ENCODE measurements at places on chromosomes 1 and 21. TPM values are rescaled to one million over a fixed set of nuclear protein-coding genes. Genes with fewer than 3 reads are reported as not detected.

GRCh38 chr1:107649023-107649422 is 316.0 kb downstream of the VAV3 start:
- H3K27ac ChIP-seq: no peak overlapping the region
- H3K36me3 ChIP-seq: no peaks in the 10 kb centered on the region
- no peaks in the 10 kb centered on the region for H3K27me3 ChIP-seq
- H3K4me1 ChIP-seq: no peaks in the 10 kb centered on the region
- no peak overlapping the region for H3K4me3 ChIP-seq

DNA sequence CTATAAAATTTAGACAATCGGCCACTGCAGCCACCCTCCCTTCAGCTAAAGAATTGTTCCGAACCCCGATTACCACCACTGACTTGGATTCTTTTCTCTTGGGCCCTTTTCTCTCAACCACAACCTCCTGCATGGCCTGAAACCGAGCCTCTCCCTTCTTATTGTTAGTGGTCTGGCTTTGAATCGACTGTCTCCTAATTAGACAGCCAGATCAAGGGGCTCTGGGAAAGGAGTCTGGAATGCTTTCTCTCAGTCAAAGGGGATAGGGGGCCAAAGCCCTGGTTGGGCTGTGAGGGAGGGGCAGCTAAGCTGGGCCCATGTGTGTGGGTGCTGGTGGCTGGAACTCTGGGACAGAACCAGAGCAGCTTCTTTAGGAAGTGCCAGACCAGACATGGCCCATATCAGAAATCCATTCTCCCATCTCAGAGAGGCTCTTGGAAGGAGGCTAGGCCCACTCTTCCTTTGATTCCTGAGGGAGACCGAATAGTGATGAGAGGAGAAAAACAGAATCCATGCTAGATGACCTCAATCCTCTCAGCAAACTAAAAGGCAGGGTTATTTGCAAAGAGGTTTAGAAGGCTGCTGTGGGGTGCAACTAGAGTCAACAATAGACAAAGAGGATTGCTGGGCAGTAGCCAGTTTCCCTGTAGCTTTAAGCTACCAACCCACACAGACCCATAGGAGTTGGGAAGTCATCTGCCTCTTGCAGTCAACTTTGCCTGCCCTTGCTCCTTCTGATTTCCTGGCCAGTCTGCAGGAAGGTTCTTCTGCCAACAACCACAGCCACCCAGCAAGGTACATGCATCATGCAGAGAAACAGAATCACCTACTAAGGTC is 117.6 kb downstream of the AK5 start:
- peaks cover 6% of the 10 kb centered on the region for H3K27me3 ChIP-seq
- no peaks in the 10 kb centered on the region for H3K36me3 ChIP-seq
- H3K27ac ChIP-seq: no peak overlapping the region
- no peak overlapping the region for H3K4me3 ChIP-seq

Gene XCL1
- total RNA-seq: 1.2 TPM

- H3K4me3 ChIP-seq: no peak overlapping the region
- DNase-seq: no peak
- H3K36me3 ChIP-seq: peaks cover 19% of the 10 kb centered on the region
- peaks cover 47% of the 10 kb centered on the region for H3K4me1 ChIP-seq
- no peaks in the 10 kb centered on the region for H3K27me3 ChIP-seq
Measured at GRCh38 chr1:223820971-223821370, 24.8 kb downstream of the TP53BP2 start.

Gene SLC9C2
- 1.4 TPM for total RNA-seq

GRCh38 chr1:43460988-43461693 is 7.4 kb upstream of the HYI start:
- no peaks in the 10 kb centered on the region for H3K27me3 ChIP-seq
- no peak for DNase-seq
- H3K27ac ChIP-seq: no peak overlapping the region

GRCh38 chr1:90580176-90580575 is 136.9 kb downstream of the BARHL2 start:
- DNase-seq: no peak
- no peak overlapping the region for H3K27ac ChIP-seq
- no peak overlapping the region for H3K4me3 ChIP-seq

GRCh38 chr1:19452221-19452663 is 33.1 kb downstream of the CAPZB start:
- no peaks in the 10 kb centered on the region for H3K36me3 ChIP-seq
- H3K27ac ChIP-seq: peak overlapping the region; percentile 44
- H3K4me1 ChIP-seq: peaks cover 99% of the 10 kb centered on the region

DNA sequence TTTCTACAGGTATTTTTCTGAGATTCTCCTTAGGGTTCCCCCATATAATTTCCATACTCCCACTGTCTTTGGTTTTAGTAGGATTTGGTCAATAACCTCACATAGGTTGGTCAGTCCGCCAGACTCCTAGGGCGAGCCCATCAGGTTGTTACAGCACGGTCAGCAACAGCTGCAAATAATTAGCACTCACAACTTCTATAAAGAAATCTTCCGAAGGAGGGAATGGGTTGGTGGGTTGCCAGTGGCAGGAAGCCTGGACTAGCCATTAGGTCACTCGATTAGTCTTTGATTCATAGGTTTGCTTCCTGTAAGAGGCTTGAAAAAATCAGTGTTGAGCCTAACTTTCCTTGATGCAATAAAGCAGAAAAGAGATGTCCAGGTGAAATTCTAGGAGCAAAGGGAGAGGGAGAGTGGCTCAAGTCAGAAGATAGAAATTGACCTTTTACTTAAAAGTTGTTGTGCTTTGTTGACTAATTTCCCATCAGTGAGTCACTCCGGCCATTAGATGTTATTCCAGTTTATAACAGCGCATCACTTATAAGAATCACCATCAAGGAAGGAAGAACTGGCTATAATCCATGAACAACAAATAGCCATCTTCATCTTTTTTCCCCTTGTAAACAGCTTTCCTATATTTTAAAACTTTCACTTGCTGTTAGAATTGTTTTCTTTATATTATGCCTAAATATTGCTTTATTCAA is 88.3 kb downstream of the TPR start:
- no peak overlapping the region for H3K4me3 ChIP-seq
- H3K36me3 ChIP-seq: no peaks in the 10 kb centered on the region
- H3K27me3 ChIP-seq: no peaks in the 10 kb centered on the region
- no peaks in the 10 kb centered on the region for H3K4me1 ChIP-seq
- no peak overlapping the region for H3K27ac ChIP-seq

Gene KMO
- total RNA-seq: 23.0 TPM

DNA sequence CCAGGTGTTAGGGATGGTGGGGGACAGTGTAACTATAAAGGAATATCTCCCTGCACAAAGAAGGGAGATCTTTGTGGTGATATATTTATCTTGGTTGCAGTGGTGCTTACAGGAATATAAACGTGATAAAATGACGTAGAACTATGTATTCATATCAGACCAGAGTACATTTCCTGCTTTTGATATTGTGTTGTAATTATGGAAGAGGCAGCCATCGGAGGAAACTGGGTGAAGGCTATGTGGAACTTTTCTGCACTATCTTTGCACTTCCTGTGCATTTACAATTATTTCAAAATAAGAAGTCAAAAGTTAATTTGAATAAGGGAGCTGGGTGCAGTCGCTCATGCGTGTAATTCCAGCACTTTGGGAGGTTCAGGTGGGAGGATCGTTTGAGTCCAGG is 37.6 kb downstream of the NDUFS5 start:
- H3K4me1 ChIP-seq: no peaks in the 10 kb centered on the region
- no peaks in the 10 kb centered on the region for H3K27me3 ChIP-seq
- H3K4me3 ChIP-seq: no peak overlapping the region
- no peaks in the 10 kb centered on the region for H3K36me3 ChIP-seq
- H3K27ac ChIP-seq: peak overlapping the region; percentile 18
- peak; percentile 4 for DNase-seq

Gene FCRL4
- total RNA-seq: not detected

Gene SELENOF
- 197 TPM for total RNA-seq

Gene OLIG2
- total RNA-seq: not detected

GRCh38 chr21:26626187-26626586 is 53.1 kb upstream of the CYYR1 start:
- DNase-seq: no peak
- H3K4me1 ChIP-seq: no peaks in the 10 kb centered on the region
- H3K27ac ChIP-seq: no peak overlapping the region
- no peaks in the 10 kb centered on the region for H3K27me3 ChIP-seq
- no peak overlapping the region for H3K4me3 ChIP-seq
- no peaks in the 10 kb centered on the region for H3K36me3 ChIP-seq

Gene IFI44
- total RNA-seq: 80.5 TPM

Gene KRTAP10-1
- not detected for total RNA-seq

- no peak for DNase-seq
- no peaks in the 10 kb centered on the region for H3K27me3 ChIP-seq
- no peak overlapping the region for H3K4me3 ChIP-seq
- no peaks in the 10 kb centered on the region for H3K36me3 ChIP-seq
- H3K4me1 ChIP-seq: no peaks in the 10 kb centered on the region
- no peak overlapping the region for H3K27ac ChIP-seq
Measured at GRCh38 chr1:169161496-169162194, 55.2 kb downstream of the ATP1B1 start.

- H3K4me3 ChIP-seq: peak within 1 kb of the TSS; percentile 58
- no peaks in the 10 kb centered on the region for H3K36me3 ChIP-seq
- peak within 1 kb of the TSS; percentile 18 for H3K27ac ChIP-seq
- peaks cover 22% of the 10 kb centered on the region for H3K4me1 ChIP-seq
- peak; percentile 56 for DNase-seq
Measured at GRCh38 chr21:31872452-31873274, at the start of gene HUNK. Gene HUNK (plus strand): TSS chr21:31873020. CDS start chr21:31873675, 655 bp downstream.

Gene CREB3L4
- total RNA-seq: 12.2 TPM

Gene GBP1
- 54.2 TPM for total RNA-seq

Gene SERPINC1
- 0.30 TPM for total RNA-seq

DNA sequence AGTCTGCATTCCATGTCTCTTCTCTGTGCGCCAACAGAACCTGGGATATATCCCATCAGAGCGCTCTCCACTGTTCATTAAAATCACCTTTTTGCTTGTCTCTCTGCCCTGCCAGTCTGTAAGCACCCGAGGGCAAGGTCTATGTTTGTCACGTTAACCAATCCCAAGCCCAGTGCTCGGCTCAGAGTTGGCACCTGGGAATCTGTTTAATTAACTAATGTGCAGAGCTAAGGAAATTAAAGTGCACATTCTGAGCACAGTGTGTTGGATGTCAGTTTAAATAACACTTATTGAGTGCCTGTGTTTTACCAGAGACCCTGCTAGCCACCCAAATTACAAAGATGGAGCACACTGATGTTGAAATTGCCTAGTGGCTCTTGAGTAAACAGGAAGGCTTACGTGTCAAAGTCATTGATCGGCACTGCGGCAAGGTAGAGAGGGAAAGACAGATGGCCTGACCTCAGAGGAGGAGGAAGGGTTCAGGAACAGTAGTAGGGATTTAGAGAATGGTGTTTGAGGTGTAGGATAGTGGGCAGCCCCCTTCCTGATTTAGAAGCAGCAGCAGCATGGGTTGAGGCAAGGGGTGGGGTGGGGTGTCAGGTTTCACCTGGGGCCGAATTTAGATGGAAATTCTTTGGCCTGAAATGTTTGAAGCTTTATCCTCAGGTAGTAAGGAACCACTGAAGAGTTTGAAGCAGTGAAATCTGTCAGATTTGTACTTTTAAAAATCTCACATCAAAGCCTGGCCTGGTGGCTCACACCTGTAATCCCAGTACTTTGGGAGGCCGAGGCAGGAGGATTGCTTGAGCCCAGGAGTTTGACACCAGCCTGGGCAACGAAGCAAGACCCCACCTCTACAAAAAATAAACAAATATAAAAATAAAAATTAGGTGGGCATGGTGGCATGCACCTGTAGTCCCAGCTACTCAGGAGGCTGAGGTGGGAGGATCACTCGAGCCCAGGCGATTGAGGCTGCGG is 7.7 kb downstream of the ARMH1 start:
- H3K36me3 ChIP-seq: no peaks in the 10 kb centered on the region
- no peak for DNase-seq
- H3K27ac ChIP-seq: no peak overlapping the region
- H3K27me3 ChIP-seq: no peaks in the 10 kb centered on the region
- H3K4me3 ChIP-seq: no peak overlapping the region

GRCh38 chr1:204973449-204973848 is 69.6 kb upstream of the CNTN2 start:
- peaks cover 8% of the 10 kb centered on the region for H3K27me3 ChIP-seq
- DNase-seq: no peak
- H3K4me1 ChIP-seq: no peaks in the 10 kb centered on the region
- no peak overlapping the region for H3K27ac ChIP-seq
- H3K4me3 ChIP-seq: no peak overlapping the region

Gene SNAP47
- total RNA-seq: 23.1 TPM

- H3K4me3 ChIP-seq: no peak overlapping the region
- no peak for DNase-seq
- H3K36me3 ChIP-seq: no peaks in the 10 kb centered on the region
- no peak overlapping the region for H3K27ac ChIP-seq
- no peaks in the 10 kb centered on the region for H3K27me3 ChIP-seq
- peaks cover 12% of the 10 kb centered on the region for H3K4me1 ChIP-seq
Measured at GRCh38 chr1:230568008-230568407, 74.3 kb upstream of the COG2 start.

DNA sequence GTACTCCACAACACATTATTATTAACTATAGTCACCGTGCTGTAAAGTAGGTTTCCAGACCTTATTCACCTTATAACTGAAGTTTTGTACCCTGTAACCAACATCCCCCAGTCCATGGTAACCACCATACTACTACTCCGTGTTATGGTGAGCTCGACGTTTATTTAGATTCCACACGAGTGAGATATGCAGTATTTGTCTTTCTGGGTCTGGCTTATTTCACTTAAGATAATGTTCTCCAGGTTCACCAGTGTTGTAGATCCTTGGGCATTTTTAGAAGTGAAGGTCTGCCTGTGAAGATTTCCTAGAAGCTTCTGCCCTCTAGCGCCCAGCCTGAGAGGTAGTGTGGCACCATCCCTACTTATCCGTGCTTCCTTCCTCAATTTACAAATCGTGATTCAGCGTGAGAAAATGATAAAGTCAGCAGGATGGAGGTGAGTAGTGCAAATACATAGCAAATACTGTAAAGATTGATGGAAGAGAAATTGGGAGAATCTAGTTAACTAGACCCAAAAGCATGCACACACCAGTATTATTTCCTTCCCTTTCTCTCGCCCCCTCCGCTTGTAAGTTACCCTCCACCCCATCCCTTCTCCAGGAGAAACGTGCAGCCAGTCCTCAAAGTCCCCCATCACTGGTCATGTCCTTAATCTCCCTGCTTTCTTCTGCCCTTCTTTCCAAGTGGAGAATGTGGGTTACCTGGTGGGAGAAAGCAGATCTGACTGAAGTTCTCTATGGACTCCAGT is 36.0 kb upstream of the DISC1 start:
- no peaks in the 10 kb centered on the region for H3K4me1 ChIP-seq
- H3K27me3 ChIP-seq: no peaks in the 10 kb centered on the region
- H3K4me3 ChIP-seq: no peak overlapping the region
- H3K36me3 ChIP-seq: no peaks in the 10 kb centered on the region
- no peak for DNase-seq

- DNase-seq: no peak
- H3K27me3 ChIP-seq: no peaks in the 10 kb centered on the region
- H3K27ac ChIP-seq: no peak overlapping the region
- H3K36me3 ChIP-seq: peaks cover 22% of the 10 kb centered on the region
- H3K4me3 ChIP-seq: no peak overlapping the region
- peaks cover 52% of the 10 kb centered on the region for H3K4me1 ChIP-seq
Measured at GRCh38 chr1:113940365-113941244, 11.5 kb downstream of the HIPK1 start.
